Activated CD8-positive, alpha-beta memory T cell treated with anti-CD3 and anti-CD28 coated beads, Interleukin-2, amount 10 ng/mL, durations not matched to agents 7 days and 5 days (primary cell): ENCODE measurements at places on chromosomes 13 and 19. TPM values are rescaled to one million over a fixed set of nuclear protein-coding genes. Genes with fewer than 3 reads are reported as not detected.
A peak's percentile ranks its signal among the peaks of the same experiment; 100 is the strongest.

The ATCAY gene
- not detected for total RNA-seq

The SHISA7 gene
- not detected for total RNA-seq

The CLDND2 gene
- total RNA-seq: 19.1 TPM

The CACNG8 gene
- total RNA-seq: not detected

The PRR19 gene
- 1.1 TPM for total RNA-seq

DNA sequence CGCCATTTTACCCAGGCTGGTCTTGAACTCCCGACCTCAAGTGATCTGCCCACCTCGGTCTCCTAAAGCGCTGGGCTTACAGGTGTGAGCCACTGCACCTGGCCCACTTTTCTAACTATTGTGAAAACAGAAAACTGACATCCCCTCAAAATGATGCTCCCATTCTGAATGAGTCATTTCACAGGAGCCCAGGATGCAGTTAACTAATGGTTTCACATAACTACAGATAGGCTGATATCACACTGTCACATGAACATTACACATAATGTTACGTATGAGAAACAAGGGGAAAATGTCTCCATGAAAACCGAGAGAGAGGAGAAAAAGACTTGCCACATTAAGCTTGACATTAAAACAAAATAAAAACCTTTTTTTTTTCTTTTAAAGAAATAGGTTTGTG lies 37.5 kb downstream of the N4BP2L2 start:
- peaks cover 8% of the 10 kb centered on the region for H3K4me1 ChIP-seq
- no peak overlapping the region for H3K27ac ChIP-seq
- peaks cover 19% of the 10 kb centered on the region for H3K36me3 ChIP-seq
- no peaks in the 10 kb centered on the region for H3K27me3 ChIP-seq

GRCh38 chr13:32044446-32044845 lies 12.9 kb downstream of the FRY start:
- H3K4me3 ChIP-seq: no peak overlapping the region
- peaks cover 8% of the 10 kb centered on the region for H3K4me1 ChIP-seq
- no peak for DNase-seq
- H3K36me3 ChIP-seq: no peaks in the 10 kb centered on the region

- no peaks in the 10 kb centered on the region for H3K36me3 ChIP-seq
- H3K27ac ChIP-seq: no peak overlapping the region
- no peaks in the 10 kb centered on the region for H3K27me3 ChIP-seq
- peaks cover 1% of the 10 kb centered on the region for H3K4me1 ChIP-seq
- DNase-seq: no peak
Measured at GRCh38 chr13:37918751-37919150, 49.2 kb upstream of the TRPC4 start.

DNA sequence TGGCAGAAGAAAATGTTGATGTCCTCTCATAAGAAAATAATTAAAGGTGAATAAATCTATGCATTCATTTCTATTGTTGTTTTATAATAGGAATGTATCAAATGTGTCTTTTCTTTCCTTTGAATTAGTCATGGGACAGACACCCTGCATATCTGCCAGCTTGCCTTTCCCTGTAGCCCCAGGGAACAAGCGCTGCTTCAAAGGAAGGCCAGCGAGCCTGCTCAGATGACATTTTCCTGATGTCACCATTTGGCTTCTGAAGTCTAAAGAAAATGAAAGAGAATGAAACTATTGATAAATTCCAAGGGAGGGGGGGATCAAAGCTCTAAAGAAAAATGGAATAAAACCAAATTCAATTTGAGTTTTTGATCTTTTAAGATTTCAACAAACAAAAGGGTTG lies 574.8 kb downstream of the IRS2 start:
- no peaks in the 10 kb centered on the region for H3K4me1 ChIP-seq
- no peak for DNase-seq
- H3K36me3 ChIP-seq: no peaks in the 10 kb centered on the region
- no peak overlapping the region for H3K27ac ChIP-seq

DNA sequence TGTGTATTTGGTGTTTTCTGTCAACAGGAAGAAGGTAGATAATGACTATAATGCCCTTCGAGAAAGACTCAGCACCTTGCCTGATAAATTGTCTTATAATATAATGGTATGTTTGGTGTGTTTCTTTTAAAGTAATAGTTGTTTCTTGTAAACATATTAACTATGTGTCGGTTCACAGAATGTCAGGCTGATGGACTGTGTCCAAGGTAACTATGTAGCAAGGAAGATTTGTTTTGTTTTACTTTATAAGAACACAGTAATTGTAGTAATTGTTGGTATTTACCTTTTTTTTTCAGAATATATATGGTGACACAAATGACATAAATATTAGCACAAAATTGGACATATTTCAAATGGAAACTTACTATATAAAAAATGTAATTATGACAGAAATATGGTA lies 43.2 kb downstream of the URI1 start:
- H3K36me3 ChIP-seq: peaks cover 39% of the 10 kb centered on the region
- no peak for DNase-seq
- no peak overlapping the region for H3K27ac ChIP-seq
- peaks cover 8% of the 10 kb centered on the region for H3K4me1 ChIP-seq

- H3K27me3 ChIP-seq: no peaks in the 10 kb centered on the region
- peaks cover 58% of the 10 kb centered on the region for H3K4me1 ChIP-seq
- H3K4me3 ChIP-seq: peak overlapping the region; percentile 95
- H3K36me3 ChIP-seq: peaks cover 47% of the 10 kb centered on the region
Measured at GRCh38 chr19:47107953-47108746, 5.4 kb downstream of the ZC3H4 start.

DNA sequence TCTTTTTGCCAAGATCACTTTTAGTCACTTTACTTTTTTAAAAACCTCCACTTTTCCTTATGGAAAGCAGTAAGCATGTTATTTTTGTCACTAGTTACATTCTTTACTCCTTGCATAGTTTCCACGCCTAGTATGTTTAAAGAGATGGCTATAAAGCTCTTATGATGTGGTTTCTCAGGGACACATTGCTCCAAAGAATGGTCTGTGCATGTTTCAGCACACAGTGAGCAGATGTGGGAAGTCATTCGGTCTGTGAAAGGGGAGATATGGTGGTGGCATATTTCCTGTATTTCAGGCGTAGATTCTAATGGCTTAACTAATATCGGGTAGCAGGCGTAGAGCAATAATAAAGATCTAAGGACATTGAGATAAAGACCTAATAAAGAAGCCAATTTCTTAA lies 180.7 kb downstream of the SLITRK6 start:
- no peak overlapping the region for H3K4me3 ChIP-seq
- DNase-seq: no peak
- no peaks in the 10 kb centered on the region for H3K27me3 ChIP-seq

DNA sequence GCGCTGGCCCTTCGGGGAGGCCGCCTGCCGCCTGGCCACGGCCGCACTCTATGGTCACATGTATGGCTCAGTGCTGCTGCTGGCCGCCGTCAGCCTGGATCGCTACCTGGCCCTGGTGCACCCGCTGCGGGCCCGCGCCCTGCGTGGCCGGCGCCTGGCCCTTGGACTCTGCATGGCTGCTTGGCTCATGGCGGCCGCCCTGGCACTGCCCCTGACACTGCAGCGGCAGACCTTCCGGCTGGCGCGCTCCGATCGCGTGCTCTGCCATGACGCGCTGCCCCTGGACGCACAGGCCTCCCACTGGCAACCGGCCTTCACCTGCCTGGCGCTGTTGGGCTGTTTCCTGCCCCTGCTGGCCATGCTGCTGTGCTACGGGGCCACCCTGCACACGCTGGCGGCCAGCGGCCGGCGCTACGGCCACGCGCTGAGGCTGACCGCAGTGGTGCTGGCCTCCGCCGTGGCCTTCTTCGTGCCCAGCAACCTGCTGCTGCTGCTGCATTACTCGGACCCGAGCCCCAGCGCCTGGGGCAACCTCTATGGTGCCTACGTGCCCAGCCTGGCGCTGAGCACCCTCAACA lies 1.2 kb downstream of the F2RL3 start:
- no peak for DNase-seq
- H3K27me3 ChIP-seq: peaks cover 27% of the 10 kb centered on the region
- peaks cover 39% of the 10 kb centered on the region for H3K4me1 ChIP-seq
- H3K36me3 ChIP-seq: no peaks in the 10 kb centered on the region

DNA sequence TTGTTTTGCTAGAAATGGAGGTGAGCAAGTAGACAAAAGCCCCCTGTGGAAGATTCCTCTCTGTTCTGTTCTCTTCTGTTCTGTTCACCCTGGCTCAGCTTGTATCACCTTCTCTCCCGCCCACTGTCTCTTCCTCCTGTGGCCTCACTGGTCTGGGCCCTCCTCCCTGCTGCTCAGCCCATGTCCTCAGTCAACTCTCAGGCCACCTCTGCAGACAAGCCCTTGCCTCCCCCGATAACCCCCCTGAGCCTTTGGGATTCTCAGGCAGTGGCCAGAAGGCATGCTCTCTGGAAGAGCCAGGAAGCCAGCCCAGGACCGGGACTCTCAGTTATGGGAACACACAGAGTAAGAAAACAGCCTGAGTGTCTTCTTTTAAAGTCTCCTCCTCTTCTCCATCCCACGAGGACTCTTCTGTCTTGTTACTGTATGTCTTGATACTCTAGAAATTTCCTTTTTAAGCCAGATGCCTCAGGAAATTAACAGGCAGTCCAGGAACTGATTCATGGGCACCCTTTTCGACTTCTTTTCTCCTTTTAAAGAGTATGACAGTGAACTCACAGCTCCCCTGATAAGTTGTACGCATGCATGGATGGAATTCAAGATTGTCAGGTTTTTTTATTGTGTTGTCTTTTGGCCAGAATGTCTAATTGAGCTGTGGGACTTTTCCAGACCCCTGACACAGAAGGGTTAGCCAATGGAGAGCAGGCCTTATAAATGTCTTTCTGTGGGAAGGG lies 33.7 kb downstream of the SHISA2 start:
- H3K27ac ChIP-seq: no peak overlapping the region
- peaks cover 2% of the 10 kb centered on the region for H3K36me3 ChIP-seq
- no peak for DNase-seq
